Left renal cortex interstitium (tissue), 4 donors: ENCODE measurements at places on chromosomes 6 and 20.

- no peak for DNase-seq
These were observed 154.6 kb downstream of the KCNQ5 start for GRCh38 chr6:72776456-72776855.

GRCh38 chr20:36149469-36149868, 5.1 kb upstream of the EPB41L1 start:
- DNase-seq = no peak

- no peak for DNase-seq
These were observed 806 bp downstream of the HLA-DOB start for GRCh38 chr6:32815996-32816395.

GRCh38 chr20:48008850-48009515, 223.7 kb upstream of the SULF2 start:
- no peak for DNase-seq

GRCh38 chr20:10629946-10630650, 43.7 kb downstream of the JAG1 start:
- no peak for DNase-seq

DNA sequence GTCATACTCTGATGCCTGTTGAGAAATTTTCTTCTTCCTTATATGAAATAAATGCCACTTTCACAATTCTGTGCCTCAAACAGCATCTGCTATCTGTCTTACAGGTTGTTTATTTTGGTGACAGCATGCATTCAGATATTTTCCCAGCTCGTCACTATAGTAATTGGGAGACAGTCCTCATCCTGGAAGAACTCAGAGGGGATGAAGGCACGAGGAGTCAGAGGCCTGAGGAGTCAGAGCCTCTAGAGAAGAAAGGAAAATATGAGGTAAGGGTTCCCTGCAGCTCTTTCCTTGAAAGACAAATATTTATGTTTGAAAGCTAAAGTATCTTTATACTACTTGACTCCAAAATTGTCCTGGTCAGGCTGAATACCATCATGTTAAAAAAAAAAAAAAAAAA, 15.8 kb downstream of the TSPYL4 start:
- DNase-seq = no peak

GRCh38 chr20:59785986-59786795, 147.2 kb downstream of the SYCP2 start:
- DNase-seq = no peak
